Mammary epithelial cell (primary cell): ENCODE measurements at places on chromosomes 12 and 14.

GRCh38 chr12:60977966-60978365 lies 1282.2 kb upstream of the USP15 start:
- peak; percentile 7 for DNase-seq

GRCh38 chr12:69428351-69429073 lies 41.7 kb upstream of the FRS2 start:
- no peak for DNase-seq

- DNase-seq: no peak
Measured at GRCh38 chr12:26614011-26614616, 218.9 kb downstream of the ITPR2 start.

DNA sequence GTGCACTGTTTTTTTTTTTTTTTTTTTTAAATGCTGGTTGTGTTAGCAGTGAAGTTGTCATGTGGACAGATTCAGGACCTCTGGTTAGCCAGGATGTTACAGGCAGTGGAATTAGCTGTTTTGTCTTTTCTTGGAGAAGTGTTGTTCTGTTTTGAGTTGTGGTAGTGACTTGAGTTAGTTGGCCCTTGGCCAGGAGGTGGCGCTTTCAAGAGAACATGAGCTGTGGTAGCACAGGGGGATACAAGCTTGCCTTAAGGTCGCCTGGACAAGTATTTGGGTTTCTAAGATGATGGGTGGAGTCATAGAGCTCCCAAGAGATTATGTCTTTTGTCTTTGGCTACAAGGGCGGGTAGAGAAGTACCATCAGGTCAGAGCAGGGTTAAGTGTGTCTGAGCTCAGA lies 33.3 kb upstream of the CCDC198 start:
- DNase-seq: no peak

- DNase-seq: peak; percentile 51
Measured at GRCh38 chr12:49644620-49644994, 21.2 kb downstream of the PRPF40B start.

DNA sequence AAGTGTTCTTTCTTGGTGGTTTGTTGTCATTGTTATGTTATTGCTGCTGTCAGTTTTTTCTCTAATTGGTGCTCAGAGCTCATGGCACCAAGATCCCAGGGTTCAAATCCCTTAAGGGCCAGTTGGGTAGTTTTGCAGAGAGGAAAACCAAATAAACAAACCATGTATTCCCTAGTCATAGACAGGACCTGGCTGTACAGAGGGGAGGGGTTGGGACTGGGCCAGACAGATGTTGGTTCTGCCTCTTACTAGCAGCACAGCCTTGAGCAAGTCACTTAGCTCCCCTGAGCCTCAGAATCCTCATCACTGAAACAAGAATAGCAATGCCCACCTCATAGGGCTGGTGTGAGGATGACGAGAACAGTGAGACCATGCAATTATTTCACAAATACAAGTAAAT lies 53.4 kb downstream of the LTBP2 start:
- no peak for DNase-seq

DNA sequence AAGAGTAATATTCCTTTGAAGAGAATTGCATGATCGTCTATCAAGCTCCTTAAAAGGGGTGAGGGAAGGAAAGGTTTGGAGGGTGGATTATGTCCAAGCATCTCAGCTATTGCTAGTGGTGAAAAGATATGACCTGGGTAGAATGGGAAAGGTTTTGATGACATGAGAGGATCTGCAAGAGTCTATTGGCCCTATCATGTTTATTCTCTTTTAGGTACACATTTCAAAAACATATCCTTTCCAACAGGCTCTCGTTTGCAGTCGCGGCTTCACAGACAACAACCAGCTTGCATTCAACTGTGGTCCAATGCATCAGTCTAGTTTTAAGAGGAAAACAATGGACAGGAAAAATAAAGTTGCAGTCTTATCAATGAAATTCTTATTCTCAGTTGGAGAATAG lies 17.1 kb downstream of the FOXG1 start:
- no peak for DNase-seq

DNA sequence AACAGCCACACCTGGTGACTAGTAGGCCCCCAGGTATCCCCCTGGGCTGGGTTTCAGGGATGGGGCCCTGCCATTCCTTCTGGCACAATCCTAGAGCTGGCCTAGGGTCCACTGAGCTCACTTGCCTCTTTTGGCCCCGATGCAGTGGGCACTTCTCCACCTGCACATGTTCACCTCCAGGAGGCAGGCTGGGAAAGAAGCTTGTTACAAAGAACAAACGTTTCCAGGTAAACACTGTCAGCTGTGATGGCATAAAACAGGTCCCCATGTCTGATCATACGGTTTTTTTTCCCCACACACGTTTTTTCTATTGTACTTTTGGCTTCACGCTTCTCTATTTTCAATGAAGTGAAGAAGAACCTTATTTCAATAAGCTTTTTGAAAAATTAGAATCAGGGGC lies 15.8 kb upstream of the HVCN1 start:
- DNase-seq: peak; percentile 24

- no peak for DNase-seq
Measured at GRCh38 chr12:3185260-3185870, 108.2 kb downstream of the TSPAN9 start.

GRCh38 chr12:128867466-128867865 lies 14.2 kb downstream of the GLT1D1 start:
- DNase-seq: no peak

DNA sequence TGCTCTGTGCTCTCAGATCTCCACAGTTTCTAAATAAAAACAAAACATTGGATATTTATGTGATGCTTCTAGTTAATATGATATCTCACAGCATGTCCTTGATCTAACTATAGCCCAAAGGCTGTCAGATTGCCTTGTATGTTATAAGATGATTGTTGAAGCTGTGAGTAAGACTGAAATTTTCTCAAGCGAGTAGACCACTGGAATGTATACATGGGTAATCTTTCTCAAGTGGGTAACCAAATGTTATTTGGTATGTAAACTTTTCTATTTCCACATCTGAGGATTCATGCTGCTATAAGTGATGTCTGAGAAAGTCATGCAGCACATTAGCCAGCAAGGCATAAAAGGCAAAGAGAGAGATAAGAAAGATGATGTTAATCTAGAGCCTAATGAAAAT lies 886.7 kb downstream of the NRXN3 start:
- peak; percentile 16 for DNase-seq

DNA sequence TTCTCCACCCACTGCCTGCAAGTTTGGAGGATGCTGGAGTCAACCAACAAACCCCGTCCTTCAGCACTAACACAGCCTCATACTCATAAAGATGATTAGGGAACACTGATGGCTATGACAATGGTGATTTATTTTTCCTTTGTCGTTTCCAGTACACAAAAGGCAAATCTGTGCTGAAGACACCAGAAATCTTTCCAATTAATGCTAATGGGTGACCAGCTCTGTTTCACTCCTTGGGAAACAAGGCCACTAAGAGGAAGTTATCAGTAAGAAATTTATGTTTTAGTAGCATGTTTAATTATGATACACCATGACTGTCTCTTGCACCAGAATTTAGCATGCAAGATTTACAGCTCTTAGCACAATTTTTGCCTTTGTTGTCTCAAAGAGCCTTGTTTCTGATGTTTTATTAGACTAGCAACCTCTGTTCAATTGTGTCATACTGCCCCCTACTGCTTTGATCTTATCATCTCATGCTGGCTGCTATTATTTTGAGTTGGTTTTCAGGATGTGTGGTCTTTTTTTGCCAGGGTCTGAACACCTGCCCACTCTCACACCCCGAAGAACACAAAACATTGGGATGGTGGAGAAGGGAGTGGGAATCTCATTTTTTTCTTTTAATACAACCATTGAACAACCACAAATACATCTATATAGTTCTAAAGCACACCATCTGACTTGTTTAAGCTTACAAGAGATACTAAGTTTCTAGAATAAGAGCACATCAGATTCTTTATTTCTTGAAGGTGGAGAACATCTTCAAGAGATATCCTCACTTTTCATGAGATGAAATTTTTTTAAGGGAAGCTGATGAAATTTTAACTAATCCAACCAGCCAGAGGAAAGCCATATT lies 160.9 kb downstream of the SPTSSA start:
- peak; percentile 46 for DNase-seq

DNA sequence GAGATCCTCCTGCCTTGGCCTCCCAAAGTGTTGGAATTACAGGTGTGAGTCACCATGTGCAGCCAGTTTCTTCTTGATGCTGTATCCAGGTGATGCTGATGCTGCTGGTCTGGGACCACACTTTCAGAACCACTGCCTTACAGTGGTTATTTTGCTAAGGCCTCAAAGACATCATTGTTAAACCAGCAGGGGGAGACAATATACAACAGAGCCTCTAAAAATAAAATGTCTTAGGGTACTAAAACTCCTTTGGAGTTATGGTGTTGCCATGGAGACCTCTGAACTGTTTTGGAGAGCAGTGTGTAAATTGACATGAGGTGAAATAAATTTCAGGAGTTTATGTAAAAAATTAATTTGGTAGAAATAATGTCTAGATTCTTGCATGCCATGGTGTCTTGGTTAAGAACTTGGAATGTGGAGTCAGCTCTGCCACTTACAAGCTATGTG lies 1.1 kb upstream of the ARG2 start:
- DNase-seq: peak; percentile 62

GRCh38 chr14:24991821-24992220 lies 58.1 kb downstream of the STXBP6 start:
- DNase-seq: no peak

- DNase-seq: no peak
Measured at GRCh38 chr12:94265966-94266745, 117.8 kb downstream of the PLXNC1 start.

DNA sequence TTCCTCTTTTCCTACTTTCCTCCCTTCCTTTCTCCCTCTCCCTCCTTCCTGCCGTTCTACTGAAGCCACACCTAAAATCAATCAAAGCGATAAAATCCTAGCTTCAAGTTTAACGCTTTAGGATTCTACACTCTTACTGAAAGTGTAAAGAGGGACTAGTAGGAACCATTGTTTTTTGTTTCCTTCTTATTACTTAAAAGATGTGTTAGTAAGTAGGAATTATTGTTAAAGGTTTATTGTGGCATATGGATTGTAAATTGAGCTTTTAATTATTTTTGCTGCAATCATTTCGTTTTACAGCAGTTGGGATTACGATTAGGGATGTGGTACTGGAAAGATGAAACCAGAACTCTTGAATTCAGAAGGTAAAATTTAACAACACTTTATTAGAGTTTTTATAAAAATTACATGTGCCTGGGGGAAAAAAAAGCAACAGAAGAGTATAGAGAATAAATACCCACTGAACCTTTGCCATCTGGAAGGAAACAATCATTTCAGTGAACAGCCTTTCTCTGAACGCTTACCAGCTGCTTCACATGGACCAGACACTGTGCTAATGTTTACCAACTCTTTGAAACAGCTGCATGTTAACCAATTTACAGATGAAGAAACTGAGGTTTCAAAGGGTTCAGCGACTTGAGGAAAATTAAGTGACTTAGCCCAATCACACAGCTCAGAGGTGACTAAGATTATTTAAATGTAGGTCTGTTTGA lies 1.0 kb downstream of the PPP1R36 start:
- no peak for DNase-seq

DNA sequence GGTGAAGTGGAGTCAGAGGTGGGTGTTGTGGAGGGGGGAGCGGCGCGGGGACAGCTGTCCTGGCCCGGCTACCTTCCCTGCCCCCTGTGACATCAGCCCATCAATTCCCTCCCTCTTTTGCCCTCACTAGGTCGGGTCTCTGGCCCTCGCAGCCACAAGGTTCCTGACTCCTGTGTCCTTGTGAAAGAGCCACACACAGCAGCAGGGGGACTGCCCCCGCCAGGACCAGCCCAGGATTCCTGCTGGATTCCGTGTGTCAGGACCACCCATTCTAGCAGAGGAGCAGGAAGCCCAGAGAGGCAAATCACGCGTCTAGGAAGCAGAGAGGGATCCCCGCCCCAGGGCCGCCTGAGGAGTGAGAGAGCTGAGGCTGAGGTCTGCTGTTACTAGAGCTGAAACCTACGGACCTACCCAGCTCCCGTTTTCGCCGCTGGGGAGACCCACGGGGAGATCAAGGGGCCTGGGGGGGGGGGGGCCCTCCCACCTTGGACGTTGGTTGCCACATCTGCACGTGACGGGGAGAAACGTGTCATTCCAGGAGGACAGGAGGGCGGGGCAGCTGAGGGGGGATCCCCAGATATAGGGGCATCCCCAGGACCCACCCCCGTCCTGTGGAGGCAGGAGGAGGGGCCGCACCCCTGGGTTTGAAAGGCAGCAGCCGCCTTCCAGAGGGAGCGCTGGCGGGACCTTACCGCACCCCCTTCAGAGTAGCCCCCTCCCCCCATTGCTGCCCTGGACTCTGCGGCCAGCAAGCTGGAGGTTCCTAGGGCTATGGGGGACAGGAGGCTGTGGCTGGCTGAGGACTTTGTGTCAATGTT lies 12.5 kb upstream of the INF2 start:
- no peak for DNase-seq

- no peak for DNase-seq
Measured at GRCh38 chr12:116697305-116697704, 40.6 kb downstream of the SPRING1 start.

GRCh38 chr12:100942984-100943749 lies 148.6 kb downstream of the ANO4 start:
- DNase-seq: no peak

- no peak for DNase-seq
Measured at GRCh38 chr14:77620222-77620870, 3.9 kb upstream of the SPTLC2 start.

GRCh38 chr14:22808388-22809209 lies 6.6 kb downstream of the SLC7A7 start:
- no peak for DNase-seq

GRCh38 chr14:60989599-60989998 lies 8.6 kb downstream of the SLC38A6 start:
- no peak for DNase-seq

DNA sequence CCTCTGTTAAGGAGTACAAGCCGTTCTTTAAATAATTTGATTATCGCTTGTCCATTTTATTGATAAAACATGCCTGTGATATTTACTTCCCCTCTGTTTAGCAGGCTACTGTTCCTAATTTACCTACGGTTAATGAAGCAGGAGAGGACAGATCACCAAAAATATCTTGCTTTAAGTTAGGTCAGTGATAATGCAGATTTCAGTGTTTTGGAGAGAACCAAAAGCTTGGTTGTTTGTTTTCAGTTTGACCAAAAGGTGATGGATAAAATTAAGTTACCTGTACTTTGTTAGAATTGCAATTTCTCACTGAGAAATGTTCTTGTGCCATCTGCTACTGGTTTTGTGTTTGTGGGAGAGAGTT lies 958 bp downstream of the SPATS2 start:
- DNase-seq: no peak

DNA sequence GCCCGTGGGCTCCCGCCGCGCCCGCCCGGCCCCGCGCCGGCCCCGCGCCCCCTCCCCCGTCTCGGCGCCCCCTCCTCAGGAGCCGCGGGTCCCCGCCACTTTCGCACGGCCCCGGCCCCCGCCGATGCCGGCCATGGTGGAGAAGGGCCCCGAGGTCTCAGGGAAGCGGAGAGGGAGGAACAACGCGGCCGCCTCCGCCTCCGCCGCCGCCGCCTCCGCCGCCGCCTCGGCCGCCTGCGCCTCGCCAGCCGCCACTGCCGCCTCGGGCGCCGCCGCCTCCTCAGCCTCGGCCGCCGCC lies 263 bp downstream of the RCOR1 start:
- no peak for DNase-seq

- DNase-seq: no peak
Measured at GRCh38 chr14:101293605-101294004, 267.7 kb upstream of the DIO3 start.

- DNase-seq: peak; percentile 10
Measured at GRCh38 chr12:100348657-100349454, 8.0 kb upstream of the SLC17A8 start.

- DNase-seq: no peak
Measured at GRCh38 chr12:126219654-126220279, 1154.5 kb downstream of the AACS start.

GRCh38 chr12:121582583-121583333 lies 1.9 kb upstream of the KDM2B start:
- no peak for DNase-seq
